ENCODE measurements at places on chromosomes 3 and 15. TPM values are rescaled to one million over a fixed set of nuclear protein-coding genes. Genes with fewer than 3 reads are reported as not detected.

The ALDH1A3 gene
- total RNA-seq: 46.3 TPM

The RETNLB gene
- not detected for total RNA-seq

The PLSCR2 gene
- not detected for total RNA-seq

The MITF gene
- total RNA-seq: 2.0 TPM

The C2CD4A gene
- total RNA-seq: 0.73 TPM

The SOX14 gene
- 0.73 TPM for total RNA-seq

The C3orf20 gene
- total RNA-seq: 0.18 TPM

The SNTN gene
- total RNA-seq: not detected

The NLGN1 gene
- total RNA-seq: 61.6 TPM

The FILIP1L gene
- 5.3 TPM for total RNA-seq

The FSD2 gene
- total RNA-seq: not detected

The NR1I2 gene
- total RNA-seq: 0.36 TPM

The MNS1 gene
- 3.9 TPM for total RNA-seq

The CCK gene
- total RNA-seq: 2.4 TPM

The ATP10A gene
- total RNA-seq: 1.6 TPM

The A4GNT gene
- total RNA-seq: not detected

The ACP3 gene
- total RNA-seq: 0.91 TPM

DNA sequence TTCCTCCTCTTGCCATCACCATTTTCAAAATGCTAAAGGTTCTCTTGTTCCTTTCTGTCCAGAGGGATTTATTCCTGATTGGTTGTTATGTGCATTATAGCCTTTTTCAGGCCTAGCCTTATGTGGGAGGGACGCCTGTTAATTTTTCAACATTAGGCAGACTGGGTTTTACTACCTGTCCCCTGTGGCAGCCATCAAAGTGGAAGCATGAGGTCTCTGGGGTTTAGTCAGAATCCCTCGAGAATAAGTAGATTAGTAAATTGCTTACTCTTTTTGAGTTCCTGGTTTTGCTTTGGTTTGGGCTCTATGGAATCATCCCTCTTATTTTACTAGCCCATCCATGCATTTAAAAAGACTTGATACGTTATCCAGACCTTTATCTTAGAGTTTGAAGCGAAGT is 32.4 kb downstream of the PAK2 start:
- no peak for DNase-seq

- no peak for DNase-seq
These were observed 140.9 kb upstream of the GRM7 start for GRCh38 chr3:6719999-6720398.

DNA sequence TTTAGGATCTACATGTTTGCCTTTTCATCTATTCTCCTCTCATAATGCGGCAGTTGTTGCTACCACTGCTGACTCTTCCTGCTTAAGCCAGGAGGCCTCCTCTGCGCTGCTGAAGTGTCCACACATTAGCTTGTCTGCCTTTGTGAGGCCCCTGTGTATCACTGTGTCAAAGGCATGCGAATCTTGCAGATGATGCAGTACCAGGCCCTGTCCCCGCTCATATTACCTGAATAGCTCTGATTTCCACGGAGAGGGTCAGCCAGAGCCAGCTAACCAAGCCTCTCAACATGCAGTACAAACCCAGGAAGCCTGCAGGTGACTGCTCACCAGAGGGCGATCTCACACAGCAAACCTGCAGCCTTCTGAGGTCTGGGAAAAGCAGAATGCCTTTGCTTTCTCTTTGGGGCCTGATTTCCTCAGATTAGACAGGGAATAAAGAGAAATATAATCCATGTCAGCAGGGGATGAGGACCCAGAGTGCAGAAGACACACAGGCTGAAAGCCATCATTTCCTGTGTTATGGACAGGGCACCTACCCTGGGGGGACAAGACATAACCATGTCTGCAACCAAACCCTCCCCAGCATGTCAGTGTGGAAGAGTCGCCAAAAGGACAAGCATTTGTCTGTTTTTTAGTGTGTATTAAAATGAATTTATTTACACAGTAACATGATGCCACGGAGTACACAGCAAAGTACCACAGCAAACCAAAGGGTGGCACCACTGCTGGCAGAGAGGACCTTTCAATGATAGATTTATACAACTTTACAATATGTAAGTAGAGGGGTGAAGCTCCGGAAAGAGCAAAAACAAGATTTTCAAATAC is 36.8 kb upstream of the TSPAN3 start:
- peak; percentile 77 for DNase-seq

DNA sequence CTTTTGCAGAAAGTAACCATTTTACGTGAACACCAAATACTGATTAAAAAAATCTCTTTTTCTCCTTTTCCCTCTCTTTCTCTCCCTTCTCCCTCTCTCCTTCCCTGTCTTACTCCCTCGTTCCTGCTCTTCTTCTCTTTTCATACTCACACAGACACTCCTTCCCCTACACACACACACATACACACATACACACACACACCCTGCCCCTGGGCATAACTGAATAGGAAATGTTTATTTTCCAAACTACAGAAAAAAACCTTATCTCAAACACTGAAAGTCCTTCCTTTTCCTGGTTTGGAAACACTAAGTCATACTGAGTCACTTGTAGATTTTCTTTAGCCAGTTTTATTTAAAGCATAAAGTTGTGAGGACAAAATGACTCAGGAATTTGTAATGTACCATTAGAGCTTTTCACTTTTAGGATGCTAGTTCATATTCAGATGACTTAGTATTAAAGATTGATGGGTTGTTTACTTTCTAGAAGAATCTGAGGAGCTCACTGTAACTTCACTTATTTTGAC is 62.4 kb downstream of the MBNL1 start:
- DNase-seq: no peak

DNA sequence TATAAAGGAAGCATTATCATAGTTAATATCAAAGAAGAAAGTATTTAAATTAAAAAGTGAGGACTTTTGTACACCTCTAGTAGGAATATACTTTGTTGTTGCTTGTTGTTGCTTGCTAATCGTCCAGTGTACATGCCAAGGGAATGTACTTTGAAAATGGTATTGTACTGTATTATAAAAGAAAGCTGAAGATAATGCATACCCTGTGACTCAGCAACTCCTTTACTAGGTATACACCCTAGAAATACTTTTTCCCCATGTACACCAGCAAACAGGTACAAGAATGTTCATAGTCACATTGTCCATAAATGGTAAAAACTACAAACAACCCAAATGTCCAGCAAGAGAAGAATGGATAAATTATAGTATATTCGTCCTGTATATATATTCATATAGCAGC is 12.0 kb downstream of the TTBK2 start:
- no peak for DNase-seq

DNA sequence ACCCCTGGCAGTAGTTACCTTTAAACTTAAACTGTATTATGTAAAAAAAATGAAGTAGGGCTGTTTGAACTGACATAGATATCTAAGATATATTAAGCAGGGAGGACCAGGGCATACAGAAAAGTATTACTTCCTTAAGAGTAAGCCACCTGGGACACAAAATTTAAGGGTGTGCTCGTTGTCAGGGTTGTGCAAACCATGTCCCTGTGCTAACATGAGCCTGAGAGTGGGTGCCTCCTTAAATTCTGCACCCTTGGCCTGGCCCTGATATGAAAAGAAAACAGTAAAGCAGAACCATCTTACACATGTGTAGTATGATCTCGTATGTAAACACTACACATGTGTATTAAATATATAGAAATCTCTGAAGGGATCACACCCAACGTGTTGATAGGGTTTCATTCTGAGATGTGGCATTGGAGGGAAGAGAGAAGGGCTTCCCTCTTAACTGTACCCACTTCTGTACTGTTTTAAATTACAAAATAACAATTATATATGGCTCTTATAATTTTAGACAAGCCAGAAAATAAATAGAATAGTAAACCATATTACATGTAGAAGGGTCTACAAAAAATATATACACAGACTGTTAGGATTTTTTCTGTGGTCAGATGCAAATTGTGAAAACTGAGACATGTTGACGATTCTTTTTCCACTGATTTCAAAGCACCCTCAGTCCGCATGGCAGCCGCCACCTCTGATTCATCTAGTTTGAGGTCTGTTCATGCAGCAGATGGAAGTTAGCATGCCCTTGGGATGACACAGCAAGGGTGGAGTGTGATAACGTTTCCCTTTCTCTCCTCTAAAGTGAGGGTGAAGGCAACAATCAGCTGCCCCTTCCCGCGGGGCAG is 400.8 kb upstream of the PROK2 start:
- no peak for DNase-seq

DNA sequence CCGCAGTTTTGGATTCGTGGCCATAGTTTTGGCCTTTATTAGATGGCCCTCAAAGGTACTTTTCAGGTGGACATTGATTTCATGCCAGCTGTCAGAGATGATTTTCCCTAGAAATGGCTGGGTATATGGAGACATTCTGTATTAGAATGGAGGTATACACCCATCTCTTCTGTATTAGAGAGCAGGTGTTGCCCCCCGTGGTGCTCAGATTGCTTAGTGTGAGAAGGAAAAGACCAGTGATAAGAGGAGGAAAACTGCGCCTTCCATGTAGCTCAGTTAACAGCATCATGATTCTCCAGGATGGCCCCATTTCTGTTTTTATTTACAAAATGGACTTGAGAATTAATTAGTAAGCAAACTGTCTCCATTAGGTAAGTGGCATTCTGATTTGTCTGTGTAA is 145.9 kb downstream of the IGF1R start:
- peak; percentile 37 for DNase-seq

GRCh38 chr15:72235298-72235697 is 4.3 kb upstream of the PKM start:
- no peak for DNase-seq

DNA sequence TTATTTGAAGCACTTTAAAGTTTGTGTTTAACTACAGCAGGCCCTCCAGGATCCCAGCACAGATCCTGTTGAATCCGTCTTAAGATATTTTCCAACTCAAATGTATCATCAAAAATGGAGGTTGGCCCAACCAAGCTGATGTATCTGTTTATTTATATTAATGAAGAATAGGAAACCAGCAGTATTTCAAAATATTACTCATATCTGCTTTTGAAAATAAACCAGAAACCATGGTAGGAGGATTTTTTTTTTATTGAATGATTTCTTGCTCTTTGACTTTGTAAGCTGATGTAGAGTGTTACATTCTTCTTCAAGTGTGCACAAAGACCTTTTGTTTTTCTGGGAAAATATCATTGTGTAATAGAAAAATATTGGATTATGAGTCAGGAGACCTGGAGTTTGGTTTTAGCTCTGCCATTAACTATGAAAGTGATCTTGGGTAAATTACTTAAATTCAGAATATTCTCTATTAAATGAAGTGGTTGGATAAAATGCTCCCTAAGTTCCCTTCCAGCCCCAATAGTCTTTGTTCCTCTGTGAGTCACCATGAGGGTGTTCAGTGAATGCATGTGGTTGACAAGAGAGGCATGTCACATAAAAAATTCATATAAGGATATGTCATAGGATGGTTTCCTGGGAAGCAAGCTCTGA is 221.3 kb upstream of the GAP43 start:
- no peak for DNase-seq

DNA sequence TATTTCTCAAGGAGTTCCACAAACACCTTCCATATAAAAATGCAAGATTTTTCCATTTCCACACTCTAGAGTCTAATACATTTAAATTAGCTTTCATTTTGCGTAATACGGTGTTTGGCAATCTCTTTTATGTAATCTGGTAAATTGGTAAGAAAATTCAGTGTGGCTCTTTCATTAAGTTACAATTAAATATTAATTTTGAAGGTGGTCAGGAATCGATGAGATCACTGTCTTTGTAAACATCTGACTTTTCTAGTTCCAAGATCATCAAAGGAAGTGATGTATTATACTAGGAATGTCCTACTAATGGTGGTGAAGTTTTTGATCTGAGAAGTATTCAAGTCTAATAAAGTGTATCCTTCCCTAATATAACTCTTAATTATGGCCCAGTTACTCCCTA is 1.1 kb upstream of the UTS2B start:
- no peak for DNase-seq

- no peak for DNase-seq
These were observed 79.6 kb upstream of the SPATA12 start for GRCh38 chr3:56980798-56981390.

GRCh38 chr3:185825639-185826481 is 1.0 kb upstream of the IGF2BP2 start:
- peak; percentile 29 for DNase-seq

DNA sequence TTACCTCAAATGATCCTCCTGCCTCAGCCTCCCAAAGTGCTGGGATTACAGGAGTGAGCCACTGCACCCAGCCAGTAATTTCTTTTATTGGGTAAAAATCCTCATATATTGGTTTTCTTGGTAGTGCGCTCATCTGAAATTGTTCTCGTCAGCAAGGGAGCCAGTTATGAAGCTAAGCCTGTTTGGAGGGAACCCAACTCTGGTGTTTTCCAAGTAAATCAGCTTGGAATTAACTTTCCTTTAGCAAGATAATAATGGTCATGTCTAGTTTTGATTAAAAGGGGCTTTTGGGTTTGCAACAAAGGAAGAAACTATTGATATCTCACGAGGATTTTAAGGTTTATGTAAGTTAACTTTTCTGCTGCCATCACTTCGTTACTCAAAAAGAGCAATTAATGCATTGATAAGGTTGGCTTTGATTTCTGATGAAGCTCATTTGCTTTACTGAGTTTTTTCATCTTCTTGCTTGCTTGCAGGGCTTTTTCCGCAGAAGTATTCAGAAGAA is 72.7 kb downstream of the RARB start:
- DNase-seq: no peak

- no peak for DNase-seq
These were observed 16.9 kb upstream of the C15orf61 start for GRCh38 chr15:67504056-67504455.

- DNase-seq: no peak
These were observed 348.0 kb upstream of the DPPA4 start for GRCh38 chr3:109685084-109686079.

DNA sequence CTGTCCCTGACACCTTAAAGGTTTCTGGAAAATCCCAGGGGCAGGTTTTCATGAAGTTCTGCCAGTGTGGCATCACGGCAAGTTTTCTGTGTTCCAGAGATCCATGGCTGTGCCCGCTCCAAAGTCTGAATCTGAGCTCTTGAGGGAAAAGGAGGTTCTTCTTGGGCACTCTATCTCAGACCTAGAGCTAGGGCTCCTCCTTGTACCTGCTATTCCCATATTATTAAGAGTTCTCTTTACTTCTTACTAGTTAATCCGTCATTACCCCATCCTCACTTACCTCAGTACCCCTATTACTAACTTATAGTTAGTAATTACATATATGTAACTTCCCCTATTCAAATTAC is 5.9 kb upstream of the TRA2B start:
- DNase-seq: no peak

- no peak for DNase-seq
These were observed 291.7 kb upstream of the CNTN3 start for GRCh38 chr3:74906181-74906580.

GRCh38 chr3:188323067-188323842 is 169.3 kb downstream of the LPP start:
- no peak for DNase-seq

- no peak for DNase-seq
These were observed 20.1 kb upstream of the SECISBP2L start for GRCh38 chr15:49066372-49066771.

- no peak for DNase-seq
These were observed 99.8 kb upstream of the CHMP2B start for GRCh38 chr3:87127281-87127680.
